ENCODE measurements at places on chromosomes 2 and 18.
A peak's percentile ranks its signal among the peaks of the same experiment; 100 is the strongest.

- no peak for DNase-seq
Measured at GRCh38 chr18:58525928-58526424, 102.9 kb downstream of the ALPK2 start.

- DNase-seq, result no peak
Measured at GRCh38 chr18:61771861-61772260, 120.9 kb downstream of the RNF152 start.

DNA sequence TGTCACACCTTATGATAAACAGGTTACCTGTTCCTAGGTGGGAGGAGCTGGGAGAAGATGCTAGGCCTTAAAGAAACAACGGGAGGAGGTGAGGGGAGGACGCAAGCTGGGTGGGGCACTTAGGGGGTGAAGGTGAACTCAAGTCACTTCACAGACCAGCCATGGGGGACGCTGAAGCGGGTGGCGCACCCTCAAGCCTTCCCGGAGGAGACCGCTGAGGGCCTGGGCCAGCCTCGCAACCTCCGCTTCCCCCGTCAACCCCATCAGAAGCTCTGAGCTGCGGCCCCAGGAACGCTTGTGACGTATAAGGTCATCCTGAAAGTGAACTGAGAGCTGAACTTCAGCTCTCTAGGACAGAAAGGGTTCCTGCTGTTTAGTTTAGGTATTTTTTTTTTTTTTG is 133.5 kb downstream of the MBP start:
- no peak for DNase-seq

- no peak for DNase-seq
Measured at GRCh38 chr2:223442847-223443246, 159.3 kb downstream of the SCG2 start.

GRCh38 chr2:235773188-235773928 is 279.5 kb downstream of the AGAP1 start:
- no peak for DNase-seq

DNA sequence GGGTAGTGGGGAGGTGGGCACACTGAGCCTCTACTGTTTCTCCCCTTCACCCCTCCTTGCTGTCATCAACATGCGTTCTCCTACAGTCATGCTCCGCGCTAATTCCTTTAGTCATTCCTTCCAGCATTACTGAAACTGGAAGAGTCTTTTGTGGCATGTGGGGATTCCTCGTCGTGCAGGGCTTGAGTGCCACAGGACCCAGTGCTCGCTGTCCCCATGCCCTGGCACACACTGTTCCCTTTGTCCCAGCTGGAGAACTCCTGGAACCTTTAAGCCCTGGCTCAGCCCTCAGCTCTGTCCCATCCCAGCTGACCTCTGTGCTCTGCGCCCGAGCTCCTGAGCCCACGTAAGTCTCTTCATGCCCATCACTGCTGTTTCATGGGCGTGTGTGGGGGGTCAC is 42.1 kb downstream of the ODC1 start:
- no peak for DNase-seq

DNA sequence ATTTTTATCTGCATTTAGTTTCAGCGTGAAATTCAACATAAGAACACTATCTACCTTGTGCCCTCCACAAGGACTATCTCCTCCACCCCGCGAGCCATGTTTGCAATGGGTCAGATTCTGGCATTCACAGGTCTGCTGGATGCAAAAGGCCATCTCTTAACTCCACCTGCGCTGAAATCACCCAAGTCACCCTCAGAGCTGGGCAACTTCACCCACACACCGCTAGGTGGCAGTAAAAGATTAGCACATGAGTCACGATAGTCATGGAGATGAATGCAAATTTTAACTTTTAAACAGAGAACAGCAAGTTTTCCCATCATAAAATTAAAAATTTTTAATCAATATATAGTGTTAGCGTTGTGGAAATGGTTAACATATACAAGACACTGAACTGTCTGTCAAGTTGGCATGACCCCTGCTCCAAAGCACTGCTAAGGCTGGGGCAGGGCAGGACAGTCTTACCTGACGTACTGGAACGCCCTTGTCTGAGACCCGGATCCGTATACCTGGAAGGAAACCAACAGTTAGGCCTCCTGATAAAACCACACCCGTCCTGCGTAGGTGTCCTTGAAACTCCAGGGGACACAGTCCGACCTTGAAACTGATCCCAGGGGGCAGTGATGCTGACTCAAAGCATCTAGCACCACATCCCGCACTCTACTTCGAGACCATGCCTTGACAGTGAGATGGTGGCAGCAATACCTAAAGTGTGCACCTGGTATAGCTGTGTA is 89.6 kb downstream of the UXS1 start:
- peak; percentile 77 for DNase-seq

DNA sequence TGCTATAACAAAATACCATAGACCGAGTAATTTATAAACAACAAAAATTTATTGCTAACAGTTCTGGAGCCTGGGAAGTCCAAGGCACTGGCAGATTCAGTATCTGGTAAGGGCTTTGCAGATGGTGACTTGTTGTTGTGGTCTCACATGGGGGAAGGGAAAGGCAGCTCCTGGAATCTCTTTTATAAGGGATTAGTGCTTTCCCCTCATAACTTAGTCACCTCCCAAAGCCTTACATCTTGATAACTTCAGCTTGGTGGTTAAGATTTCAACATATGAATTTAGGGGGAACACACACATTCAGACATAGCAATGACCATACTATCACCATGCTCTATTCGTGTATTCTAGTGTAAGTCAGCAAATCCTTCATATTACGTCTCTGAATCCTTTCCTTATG is 447.6 kb upstream of the TCF4 start:
- DNase-seq, result no peak

Measured in activated CD4-positive, alpha-beta T cell treated with anti-CD3 and anti-CD28 coated beads, Interleukin-2, amount 10 ng/mL, durations not matched to agents 7 days and 5 days (primary cell).